Aorta (tissue), 5 donors: ENCODE measurements at places on chromosomes 4 and X. TPM values are rescaled to one million over a fixed set of nuclear protein-coding genes. Genes with fewer than 3 reads are reported as not detected.

- DNase-seq, result no peak
Observed at GRCh38 chrX:34874763-34875162, 67.8 kb upstream of the FAM47B start.

DNA sequence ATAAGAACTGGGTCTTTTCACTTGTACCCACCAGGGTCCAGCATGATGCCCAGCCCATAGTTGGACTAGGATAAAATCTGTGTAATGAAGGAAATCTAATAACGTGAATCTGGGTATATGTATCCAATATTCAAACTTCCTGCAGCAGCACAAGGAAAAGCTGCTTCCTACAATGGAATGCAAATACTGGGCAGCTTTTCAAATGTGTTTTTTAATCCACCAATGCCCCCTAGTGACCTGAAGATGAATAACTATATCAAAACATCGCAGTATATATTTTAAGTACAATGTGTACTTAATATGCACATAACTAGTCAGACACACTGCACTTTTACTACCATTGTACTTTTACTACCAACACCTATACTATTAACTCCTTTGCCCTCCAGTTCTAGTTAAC lies 5.3 kb downstream of the APOO start:
- no peak for DNase-seq

TCEAL3 gene
- polyA plus RNA-seq, result 249 TPM

DNA sequence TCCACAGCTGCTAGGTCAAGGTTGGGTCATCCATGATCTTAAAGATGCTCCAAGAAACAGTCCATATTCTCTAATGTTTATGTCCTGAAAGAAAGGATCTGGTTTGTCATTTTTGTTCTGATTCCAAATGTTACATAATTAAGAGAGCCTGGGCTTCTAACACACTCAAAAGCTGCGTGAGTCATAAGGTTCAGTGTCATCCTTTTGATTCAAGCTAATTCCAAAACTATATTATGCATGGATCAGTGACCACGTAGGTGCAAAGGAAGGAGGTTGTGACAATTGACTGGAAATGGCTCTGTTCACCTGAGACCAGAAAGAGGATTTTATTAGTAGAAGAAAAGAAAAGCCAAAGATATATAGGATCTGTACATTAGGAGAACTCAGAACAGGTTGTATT lies 268.7 kb upstream of the GK2 start:
- DNase-seq, result no peak

NKRF gene
- 1.5 TPM for polyA plus RNA-seq
